Cardiac fibroblast (primary cell): ENCODE measurements at places on chromosomes 2 and 18.

DNA sequence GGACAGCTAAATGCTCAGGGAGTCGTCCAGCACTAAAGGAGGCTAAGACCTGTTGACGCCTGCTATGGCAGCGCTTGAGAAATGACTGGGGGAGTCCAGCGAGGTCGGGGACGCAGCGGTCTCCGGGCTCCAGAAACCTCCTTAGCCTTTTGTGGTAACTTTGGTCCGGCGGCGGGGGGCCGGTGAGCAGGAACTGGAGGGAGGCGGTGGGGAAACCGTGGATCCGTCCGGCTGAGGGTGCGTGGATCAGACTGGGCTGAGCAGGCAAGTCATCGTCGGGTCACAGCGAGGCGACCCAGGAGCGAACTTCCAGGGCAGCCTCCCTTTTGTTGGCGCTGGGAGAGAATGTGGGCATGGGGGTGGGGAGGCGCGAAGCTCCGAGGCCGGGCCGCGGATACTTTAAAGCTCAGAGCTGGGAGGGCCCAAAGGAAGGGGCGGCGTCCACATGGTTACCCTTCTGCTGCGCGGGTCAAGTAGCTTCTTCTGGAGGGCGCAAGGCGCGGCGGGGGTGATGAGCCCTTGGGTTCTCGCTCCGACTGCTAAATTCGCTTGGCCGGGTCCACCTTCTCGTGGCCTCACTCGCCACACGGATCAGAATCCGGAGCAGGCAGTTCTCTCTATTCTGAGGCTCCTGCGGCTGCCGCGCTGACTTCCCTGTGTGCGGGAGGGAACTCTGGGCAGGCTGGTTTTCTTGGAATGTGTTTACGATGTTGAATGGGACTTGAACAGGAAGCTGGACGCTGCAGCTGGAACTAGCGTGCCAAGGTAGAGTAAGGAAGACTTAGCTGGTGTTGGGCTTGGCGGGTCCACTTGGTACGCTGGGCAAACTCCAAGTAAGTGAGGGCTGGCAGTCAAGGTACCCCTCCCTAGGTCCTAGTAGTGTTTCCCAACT lies 920 bp downstream of the GULP1 start:
- peak; percentile 81 for DNase-seq

DNA sequence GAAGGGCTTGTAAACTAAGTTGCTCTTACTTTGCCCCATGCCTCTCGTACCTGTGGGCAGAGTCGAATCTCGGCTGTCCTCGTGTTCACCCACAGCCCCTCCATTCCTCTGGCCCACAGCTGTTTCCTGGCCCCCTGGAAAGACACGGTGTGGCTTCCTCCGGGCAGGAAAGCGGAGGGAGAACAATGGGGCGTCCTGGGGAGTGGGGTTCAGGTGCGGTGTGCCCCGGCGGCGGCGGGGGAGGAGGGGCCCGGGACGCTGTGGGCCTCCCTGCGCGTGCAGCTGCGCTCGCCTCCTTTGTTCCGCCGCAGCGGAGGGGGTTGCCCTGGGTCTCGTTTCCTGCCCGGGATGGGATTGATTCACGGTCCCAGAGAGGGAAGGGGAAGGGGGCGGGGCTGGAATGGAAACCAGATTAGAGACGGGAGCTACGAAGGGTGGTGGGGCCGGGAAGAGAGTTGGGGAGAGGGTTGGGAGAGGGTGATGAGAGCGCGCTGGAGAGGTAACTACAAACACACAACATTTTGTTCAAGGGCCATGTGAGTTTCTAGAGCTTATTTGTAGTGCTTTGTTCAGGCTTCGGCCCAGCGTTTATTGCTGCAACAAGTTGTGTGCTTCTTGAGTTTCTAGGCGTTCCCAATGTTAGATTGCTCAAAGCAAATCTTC lies 796 bp downstream of the MYO1B start:
- DNase-seq, result peak; percentile 63

DNA sequence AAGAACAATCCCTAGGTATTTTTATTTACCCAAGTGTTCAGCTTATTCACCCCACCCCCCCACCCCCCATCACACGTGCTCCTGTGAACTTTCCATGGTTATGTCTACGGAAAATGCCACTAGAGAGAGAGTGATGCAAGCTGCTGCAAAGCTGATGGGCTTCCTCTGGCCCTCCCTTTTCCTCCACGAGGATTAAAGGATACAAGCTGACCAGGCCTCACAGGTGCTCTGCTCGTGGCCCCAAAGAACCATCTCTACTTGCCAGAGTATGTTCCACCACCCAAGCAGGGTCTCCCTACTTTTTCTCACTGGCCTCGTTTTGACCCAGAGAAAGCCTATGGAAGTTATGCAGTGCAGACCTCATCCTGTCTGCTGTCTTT lies 342.6 kb downstream of the CELF4 start:
- DNase-seq, result no peak

GRCh38 chr2:149180226-149180875 lies 141.9 kb downstream of the LYPD6B start:
- DNase-seq, result no peak

DNA sequence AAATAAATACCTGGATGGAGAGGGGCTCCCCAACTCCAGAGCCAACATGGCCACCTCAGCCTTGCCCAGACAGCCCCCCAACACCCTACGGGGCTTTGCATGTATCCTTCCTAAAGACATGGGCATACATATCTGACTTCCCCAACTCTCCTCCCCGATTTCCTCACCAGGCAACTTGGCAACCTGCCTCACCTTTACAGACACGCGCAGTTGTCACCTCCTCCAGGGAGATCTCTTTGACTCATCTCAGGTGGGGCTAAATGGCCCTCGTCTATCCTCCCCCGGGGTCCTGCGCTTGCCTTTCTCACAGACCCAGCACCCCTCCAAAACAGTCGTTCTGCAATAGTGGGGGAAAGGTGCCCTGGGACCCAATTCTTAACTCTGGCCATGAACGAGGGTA lies 10.6 kb upstream of the BIN1 start:
- no peak for DNase-seq

DNA sequence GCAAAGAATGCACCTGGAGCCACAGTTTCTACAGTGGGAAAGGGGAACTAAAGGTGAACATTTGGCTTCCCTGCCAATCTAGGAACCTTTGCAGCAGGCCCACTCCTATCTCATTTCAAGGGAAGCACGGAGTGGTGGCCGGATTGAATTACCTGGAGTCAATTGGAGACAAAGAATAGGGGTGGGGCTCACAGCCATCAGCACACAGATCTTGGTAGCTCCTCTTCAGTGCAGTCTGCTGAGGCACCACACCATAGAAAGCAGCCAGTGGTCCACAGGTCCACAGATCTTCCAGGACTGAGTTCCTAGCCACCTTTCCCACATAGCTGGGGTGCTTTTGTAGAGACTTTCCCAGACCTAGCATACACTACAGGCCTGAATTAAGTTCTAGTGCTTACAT lies 43.5 kb upstream of the NXPH2 start:
- DNase-seq, result no peak

- DNase-seq, result no peak
These were observed 101.3 kb downstream of the MSH2 start for GRCh38 chr2:47504174-47504810.

DNA sequence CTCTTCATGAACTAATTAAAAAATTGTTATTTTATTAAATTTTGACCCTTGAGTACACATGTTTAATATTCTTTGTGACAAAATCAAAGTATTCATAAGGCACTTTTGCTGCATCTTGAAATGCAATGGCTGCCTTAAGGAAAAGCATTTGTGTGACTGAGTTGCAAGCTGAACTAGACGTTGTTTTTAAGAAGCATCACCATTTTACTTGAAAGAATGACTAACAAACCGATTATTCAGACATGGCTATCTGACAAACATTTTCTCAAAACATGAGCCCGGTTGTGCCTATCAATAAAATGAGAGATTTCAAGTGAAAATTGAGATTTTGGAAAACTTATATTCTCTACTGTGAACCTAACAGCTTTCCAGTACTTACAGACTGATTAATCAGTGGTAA lies 2.8 kb downstream of the GCFC2 start:
- DNase-seq, result peak; percentile 4

DNA sequence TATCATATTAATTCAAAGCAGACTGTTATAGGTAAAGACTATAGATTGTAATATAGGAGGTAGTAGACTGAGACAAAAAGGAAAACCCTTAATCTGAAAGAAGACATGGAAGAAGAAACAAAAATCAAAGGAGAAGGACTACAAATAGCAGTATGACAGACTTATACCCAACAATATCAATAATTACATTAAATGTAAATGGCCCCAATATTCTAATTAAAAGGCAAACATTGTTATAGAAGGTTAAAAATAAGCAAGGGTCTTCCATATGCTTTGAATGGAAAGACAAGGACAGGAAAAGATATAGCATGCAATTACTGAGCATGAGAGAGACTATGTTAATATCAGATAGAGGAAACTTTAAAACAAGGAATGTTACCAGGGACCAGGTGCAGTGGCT lies 109.5 kb upstream of the BCL2L11 start:
- DNase-seq, result no peak

GRCh38 chr2:46776687-46777327 lies 138.8 kb downstream of the MCFD2 start:
- peak; percentile 81 for DNase-seq

GRCh38 chr18:2981212-2981728 lies 31.7 kb downstream of the LPIN2 start:
- peak; percentile 81 for DNase-seq

DNA sequence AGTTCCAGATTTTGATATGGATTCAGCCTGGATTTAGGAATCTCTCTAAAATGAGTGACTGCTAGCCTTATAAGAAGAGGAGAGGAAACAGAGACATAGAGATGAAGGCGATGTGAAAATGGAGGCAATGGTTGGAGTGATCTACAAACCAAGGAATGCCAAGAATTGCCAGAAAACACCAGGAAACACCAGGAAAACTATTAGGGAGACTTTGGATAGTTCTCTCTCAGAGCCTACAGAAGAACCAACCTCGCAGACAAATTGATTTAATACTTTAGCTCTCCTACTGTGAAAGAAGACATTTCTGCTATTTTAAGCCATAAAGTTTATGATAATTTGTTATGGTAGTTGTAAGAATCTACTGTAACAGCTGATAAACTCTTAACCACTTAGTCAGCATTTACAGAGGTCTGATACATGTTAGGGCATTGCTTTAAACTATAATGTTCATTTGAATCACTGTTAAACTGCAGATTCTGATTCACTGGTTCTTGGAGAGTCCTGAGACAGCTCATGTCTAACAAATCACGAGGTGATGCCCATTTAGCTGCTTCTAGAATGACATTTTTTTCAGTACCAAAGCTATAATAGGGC lies 1702.6 kb upstream of the LRRTM1 start:
- no peak for DNase-seq

- DNase-seq, result peak; percentile 38
These were observed 17.7 kb upstream of the ACTR3 start for GRCh38 chr2:113872201-113872600.

DNA sequence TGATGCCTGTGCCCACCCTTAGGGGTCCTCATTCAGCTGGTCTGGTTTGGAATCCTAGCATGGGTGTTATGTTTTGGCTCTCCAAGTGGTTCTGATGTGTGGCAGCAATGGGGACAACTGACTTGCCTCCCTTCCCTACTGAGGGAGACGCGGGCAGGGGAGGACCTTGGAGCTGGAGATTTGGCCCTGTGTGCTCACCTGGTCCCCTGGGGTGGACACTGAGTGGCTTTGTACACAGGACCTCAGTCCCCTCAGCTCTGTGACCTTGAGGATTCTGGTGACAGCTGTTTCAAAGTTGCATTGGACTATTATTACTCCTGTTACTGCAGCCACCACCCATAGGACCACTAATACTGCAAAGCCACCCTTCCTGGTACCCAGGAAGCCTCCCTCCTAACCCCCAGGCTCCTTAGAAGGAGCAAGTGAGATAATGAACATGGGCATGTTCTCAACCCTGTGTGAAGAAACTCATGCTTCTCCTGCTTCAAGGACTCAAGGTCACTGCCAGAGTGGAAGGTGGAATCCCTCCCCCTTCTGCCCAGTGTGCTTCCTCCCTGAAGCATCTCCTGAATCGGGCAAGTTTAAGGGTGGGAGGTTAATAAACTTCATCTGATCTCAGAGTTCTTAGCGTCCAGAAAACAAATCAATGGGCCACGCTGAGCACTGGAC lies 26.5 kb downstream of the TMEM182 start:
- DNase-seq, result no peak

DNA sequence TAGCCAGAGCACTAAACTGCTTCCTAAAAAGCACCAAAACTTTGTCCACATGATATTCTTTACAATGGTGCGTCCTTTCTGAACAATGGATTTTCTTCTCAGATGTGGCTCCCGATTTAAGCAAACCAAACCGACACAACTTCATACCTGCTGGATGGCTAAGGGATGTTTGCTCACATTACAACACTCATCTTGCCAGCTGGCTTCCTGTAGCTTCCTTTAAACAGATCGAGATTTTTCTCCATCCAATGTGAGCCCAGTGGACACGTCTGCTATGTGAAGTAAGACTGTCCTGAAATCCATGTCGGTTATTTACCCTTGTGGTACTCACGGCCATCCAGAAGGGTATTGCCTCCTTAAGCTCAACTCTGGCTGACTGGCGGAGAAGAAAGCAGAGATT lies 126.5 kb downstream of the MAPK4 start:
- no peak for DNase-seq

- DNase-seq, result no peak
These were observed 35.5 kb downstream of the DDX18 start for GRCh38 chr2:117850015-117850414.

- peak; percentile 72 for DNase-seq
These were observed 190.3 kb downstream of the RBM43 start for GRCh38 chr2:151071382-151071781.

DNA sequence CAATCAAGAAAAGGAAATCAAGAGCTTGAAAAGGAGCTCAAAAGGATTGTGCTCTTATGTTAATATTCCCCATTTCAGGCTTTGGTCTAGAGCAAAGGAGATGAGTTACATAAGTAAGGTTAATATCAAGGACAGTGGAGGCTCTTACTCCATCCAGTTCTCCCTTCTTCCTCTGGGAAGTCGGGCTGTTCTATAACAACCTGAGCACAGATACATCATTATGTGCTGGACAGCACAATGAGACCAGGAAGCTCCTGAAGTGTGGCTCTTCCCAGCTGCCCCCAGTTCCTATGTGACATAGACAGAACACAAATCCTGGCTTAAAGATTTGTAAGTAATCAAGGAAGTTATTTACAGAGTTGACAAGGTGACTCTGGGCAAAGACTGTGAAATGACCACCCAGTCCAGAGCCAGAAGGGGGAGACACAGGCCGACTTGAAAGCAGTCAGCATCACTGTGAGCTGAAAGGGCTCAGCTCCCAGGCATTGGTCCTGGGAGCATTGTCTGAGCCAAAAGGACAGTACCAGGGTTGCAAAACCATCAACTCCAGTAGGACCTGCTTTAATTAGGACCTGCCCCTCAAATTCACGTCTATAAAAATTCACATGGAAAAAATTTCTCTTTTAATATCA lies 917.6 kb upstream of the ACVR2A start:
- peak; percentile 70 for DNase-seq
